ENCODE measurements at places on chromosomes 1 and 21. TPM values are rescaled to one million over a fixed set of nuclear protein-coding genes. Genes with fewer than 3 reads are reported as not detected.

- DNase-seq: no peak
Observed at GRCh38 chr1:162389021-162389818, 7.7 kb downstream of the C1orf226 start.

DNA sequence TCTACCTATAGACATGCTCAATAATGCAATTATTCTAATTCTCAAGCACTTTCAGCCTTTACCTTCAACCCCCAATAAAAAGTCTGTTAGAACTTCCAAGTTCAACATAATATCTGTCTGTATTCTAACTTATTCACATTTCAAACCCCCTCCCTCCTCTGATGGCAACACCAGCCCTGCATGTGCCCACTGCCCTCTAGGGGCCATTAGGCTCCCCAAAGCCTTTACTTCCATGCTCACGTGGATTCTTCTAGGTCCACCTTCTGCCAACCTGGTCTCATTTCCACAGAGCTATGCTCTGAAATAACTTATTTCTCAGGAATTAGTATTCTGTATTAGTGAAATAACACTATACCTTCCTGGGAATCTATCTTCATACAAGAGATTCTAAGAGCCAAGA is 22.2 kb upstream of the KPRP start:
- DNase-seq: no peak

NBPF4 gene
- not detected for total RNA-seq

DNA sequence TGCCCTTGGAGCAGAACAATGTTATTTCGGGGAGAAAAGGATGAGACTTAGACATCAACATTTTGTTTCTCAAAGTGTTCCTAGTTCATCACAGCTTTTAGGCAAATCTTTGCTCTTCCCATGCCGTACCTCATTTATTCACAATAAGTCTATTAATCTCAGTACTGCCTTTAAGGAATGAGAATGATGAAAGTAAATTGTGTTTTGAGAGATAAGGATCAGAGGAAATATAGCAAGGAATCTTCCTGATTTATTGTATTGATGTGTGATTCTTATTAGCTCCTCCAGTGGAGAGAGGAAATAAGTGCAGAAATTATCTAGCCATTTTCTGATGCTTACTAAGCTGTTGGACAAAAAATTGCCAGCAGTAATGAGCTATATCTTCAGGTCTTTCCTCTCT is 2.0 kb downstream of the POLR3C start:
- DNase-seq: no peak

DNA sequence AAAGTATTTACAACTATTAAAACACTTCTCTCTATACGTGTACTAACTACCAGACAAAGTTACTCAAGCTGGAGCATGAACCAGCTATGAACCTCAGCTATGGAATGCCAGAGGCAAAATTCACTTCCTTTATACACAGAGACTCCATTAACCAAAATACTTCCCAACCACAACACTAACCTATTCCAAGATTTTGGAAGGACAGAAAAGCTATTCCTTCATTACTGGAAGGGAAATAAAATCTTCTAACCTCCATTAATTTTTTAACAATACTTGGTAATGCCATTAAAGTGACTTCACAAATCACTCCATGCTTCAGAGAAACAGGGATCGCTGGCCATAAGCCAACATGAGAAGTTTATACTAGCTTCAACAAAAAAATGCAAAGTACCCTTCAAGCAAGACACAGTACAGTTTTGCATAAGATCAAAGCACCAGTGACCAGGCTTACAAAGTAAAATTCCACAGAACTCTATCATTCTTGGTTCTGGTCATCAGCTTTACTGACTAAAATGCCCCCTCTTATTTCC is 58.0 kb downstream of the PUM1 start:
- no peak for DNase-seq

DNA sequence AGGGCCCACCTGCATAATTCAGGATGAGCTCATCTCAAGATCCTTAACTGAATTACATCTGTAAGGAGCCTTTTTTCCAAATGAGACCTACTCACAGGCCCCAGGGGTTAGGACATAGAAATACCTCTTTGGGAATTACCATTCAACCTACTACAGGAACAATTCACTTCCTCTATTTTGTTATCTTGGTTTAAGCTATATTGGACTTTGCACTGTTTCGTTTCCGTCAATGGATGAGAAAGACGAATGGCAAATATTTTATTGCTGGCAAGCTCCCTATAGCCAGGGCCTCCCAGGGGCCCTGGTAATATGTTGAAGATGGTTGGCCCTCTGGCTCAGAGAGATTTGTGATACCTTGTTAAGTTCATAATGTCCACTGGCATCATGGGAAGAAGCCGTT is 384.2 kb upstream of the DUSP10 start:
- DNase-seq: no peak

- no peak for DNase-seq
Observed at GRCh38 chr1:241485554-241485992, 34.0 kb downstream of the FH start.

DNA sequence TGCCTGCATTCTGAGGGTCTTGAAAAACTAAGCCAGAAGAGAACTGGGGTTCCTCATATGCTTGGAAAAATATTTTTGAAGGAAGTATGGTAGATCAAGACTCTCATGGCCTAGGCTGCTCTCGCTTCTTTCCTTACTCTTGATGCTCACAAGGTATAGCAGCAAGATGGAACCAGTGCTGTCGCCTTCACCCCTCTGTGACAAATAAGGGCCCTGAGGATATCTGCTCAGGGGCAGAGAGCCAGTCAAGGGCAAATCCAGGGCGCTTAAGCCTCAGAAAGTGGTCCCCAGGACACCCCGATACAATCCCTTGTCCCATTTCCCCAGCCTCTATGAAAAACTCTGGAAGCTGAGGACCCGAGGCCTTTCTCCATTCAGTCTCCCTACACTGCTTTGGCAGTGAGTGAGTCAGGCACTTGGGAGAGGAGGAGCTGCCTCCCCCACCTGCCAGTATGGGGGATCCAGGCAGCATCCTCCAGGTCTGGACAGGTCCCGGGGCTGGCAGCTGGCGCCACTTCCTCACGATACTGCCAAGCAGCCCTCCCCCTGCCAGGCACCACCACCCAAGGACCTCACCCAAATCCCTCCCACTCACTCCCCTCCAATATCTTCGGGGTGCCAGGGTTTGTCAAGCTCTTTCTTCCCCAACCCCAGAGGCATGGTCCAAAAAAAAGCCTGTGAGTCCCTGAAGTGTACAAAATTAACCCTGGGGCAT is 1.3 kb downstream of the IGSF9 start:
- no peak for DNase-seq

GRCh38 chr1:236149003-236149595 is 6.8 kb downstream of the GPR137B start:
- DNase-seq: no peak

DNA sequence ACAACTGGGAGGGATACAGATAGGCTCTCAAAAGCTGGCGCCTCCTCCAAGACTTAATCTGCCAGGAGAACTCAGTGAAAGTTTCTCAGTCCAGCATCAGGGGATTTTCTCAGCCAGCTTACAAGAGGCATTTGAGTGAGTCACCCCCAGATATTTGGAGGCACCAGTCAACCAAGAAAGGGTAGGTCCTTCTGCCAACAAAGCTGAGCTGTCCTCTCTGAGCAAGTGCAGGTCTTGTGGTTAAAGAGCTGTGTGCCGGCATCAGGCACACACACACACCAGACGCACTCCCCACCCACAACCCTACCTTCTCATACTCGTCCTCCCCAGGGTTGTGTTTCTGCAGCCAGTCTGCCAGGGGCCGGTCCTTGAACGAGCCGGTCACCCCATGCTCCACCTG is 27.0 kb upstream of the PPP1R15B start:
- DNase-seq: no peak

PUSL1 gene
- 8.3 TPM for total RNA-seq

LRRN2 gene
- total RNA-seq: 13.6 TPM

Measured in posterior vena cava (tissue), 2 donors.